HFFc6 (cell line): ENCODE measurements at places on chromosomes 4 and X. TPM values are rescaled to one million over a fixed set of nuclear protein-coding genes. Genes with fewer than 3 reads are reported as not detected.
A peak's percentile ranks its signal among the peaks of the same experiment; 100 is the strongest.

LPAR4 gene
- not detected in 3 replicates for total RNA-seq

DNA sequence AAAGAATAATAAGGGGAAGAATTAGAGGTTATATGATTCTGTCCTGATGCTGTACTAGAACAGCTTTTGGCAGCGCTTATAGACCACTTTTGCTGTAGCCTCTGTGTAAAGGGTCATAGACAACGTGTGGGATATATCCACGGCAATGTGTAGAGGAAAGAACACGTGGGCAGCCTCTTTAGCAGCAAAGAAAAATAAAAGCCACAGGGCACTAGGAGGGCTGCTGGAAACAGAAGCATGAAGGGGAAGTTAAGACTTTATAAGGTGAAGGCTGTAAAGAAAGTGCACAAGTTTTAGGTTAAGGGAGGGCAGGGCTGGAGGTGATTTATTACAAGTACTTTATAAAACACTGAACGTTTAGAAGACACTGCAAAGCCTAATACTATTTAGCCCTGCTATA, 20.1 kb upstream of the PHEX start:
- DNase-seq, result no peak
- no peak overlapping the region for H3K4me3 ChIP-seq
- H3K4me1 ChIP-seq, result no peaks in the 10 kb centered on the region
- H3K27me3 ChIP-seq, result peaks cover 1% of the 10 kb centered on the region; the same call in 1 of the 2 replicates

SMC1A gene
- total RNA-seq, result 40.3 to 59.8 TPM (median 59.1 TPM) in 3 replicates

DNA sequence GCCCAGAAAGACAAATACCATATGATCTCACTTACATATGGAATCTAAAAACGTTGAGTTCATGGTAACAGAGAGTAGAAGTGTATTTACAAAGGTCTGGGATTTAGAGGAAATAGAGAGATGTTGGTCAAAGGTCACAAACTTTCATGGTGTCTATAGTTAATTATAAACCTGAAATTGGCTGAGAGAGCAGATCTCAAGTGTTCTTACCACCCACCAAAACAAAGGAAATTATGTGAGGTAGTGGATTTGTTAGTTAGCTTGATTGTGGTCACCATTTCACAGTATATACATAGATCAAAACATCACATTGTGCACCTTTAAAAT, 186.8 kb downstream of the NWD2 start:
- H3K36me3 ChIP-seq, result no peaks in the 10 kb centered on the region
- no peak for DNase-seq
- H3K4me3 ChIP-seq, result no peak overlapping the region
- H3K4me1 ChIP-seq, result no peaks in the 10 kb centered on the region

DNA sequence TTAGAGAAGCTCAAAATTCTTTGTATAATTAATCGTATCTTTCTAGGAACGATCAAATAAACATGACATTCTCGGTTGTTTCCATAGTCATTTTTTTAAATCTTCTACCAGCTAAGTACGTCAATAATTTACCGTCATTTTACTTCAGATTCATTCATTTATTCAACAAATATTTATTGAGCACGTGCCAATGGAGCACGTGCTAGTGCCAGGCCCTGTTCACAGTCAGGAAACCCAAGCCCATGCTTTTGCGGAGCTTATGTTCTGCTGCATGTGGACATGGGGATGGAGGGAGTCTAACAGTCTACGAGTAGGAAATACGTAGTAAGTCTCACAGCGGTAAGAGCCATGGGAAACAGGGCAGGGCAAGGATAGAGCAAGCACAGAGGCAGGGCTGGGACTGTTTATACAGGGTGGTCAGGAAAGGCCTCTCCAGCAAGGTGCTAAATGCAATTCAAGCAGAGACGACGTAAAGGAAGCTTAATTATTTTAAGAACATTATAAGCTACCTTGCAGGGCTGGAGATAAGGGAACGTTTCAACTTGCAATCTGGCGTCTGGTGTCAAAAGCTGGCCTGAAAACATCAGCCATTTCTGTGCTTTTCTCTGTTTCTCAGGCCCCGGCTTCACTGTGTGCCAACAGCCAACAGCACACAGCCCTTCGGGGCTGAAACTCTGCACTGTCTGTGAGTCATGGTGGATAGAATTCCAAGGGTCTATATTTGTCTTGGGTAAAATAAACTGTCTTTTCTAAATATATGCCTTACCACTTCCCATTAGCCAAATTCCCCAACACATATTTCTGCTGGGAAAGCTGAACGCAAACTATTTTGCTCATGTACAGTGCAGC, 517.1 kb upstream of the ZFP42 start:
- peak overlapping the region; percentile 98 for H3K27ac ChIP-seq
- H3K36me3 ChIP-seq, result no peaks in the 10 kb centered on the region
- peak; percentile 91 for DNase-seq
- peaks cover 70% of the 10 kb centered on the region for H3K4me1 ChIP-seq
- no peaks in the 10 kb centered on the region; the same call in none of the 2 replicates for H3K27me3 ChIP-seq

- H3K36me3 ChIP-seq, result no peaks in the 10 kb centered on the region
- no peak overlapping the region for H3K27ac ChIP-seq
- H3K27me3 ChIP-seq, result no peaks in the 10 kb centered on the region; the same call in 1 of the 2 replicates
- no peak overlapping the region for H3K4me3 ChIP-seq
These were observed 7.5 kb downstream of the CLDN2 start for GRCh38 chrX:106927700-106928099.
